Activated naive CD4-positive, alpha-beta T cell treated with anti-CD3 and anti-CD28 coated beads for 36 hours (primary cell): ENCODE measurements at places on chromosomes 3 and 15. TPM values are rescaled to one million over a fixed set of nuclear protein-coding genes. Genes with fewer than 3 reads are reported as not detected.
A peak's percentile ranks its signal among the peaks of the same experiment; 100 is the strongest.

Gene C3orf52
- 3.8 TPM for total RNA-seq

Gene NDN
- total RNA-seq: 1.6 TPM

Gene FGF7
- total RNA-seq: not detected

Gene ZNF660
- 0.22 TPM for total RNA-seq

Gene C3orf49
- total RNA-seq: not detected

Gene ZNF654
- total RNA-seq: 18.8 TPM

Gene ZNF662
- total RNA-seq: 1.2 TPM

Gene DUOX2
- not detected for total RNA-seq

Gene GOLGA6L10
- total RNA-seq: 1.4 TPM

Gene BLM
- 62.9 TPM for total RNA-seq

Gene SH2D7
- total RNA-seq: not detected

Gene RPP25
- 3.7 TPM for total RNA-seq

DNA sequence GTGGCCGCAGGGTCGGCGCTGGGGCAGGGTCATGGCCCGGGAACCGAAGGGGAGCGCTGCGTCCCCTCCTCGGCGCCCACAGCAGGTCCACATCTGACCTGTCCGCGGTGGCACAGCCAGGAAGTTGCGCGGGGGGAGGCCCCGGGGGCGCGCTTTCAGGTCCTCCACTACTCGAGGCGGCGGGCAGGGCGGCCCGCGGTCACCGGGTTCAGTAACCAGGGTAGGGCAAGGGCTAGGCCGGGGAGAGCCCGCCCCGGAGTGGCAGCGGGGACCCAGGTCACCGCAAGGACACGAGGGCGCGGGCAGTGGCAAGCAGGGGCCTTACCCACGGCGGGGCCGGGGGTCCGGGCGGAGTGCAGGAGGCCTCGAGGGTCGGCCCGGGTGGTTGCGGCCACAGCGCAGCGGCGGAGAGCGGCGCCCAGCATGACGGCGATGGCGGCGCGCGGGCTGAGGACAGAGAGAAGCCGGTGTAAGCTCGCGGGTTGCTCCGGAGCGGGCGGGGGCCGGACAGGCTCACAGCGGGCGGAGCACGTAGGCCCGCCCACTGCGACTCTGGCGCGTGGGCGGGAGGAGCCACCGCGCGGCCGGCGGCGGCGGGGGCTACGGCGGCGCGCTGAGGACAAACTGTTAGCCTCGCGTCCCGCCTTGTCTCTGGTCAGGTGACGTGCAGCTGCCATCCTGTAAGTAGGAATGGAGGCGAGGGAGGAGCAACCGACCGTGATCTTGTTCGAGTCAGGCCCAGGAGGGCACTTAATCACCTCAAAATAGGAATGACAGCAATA lies at the start of gene COX5A:
Gene COX5A (minus strand): TSS at position 484 of the 782 bp plus-strand sequence. CDS start 59 bp downstream, at position 425.
- peak; percentile 95 for DNase-seq

GRCh38 chr3:55190331-55190730 lies 262.5 kb upstream of the LRTM1 start:
- no peak for DNase-seq

GRCh38 chr15:32104061-32104995 lies 74.0 kb downstream of the CHRNA7 start:
- no peak for DNase-seq

- DNase-seq: no peak
Observed at GRCh38 chr3:186137051-186137685, 28.3 kb upstream of the ETV5 start.

DNA sequence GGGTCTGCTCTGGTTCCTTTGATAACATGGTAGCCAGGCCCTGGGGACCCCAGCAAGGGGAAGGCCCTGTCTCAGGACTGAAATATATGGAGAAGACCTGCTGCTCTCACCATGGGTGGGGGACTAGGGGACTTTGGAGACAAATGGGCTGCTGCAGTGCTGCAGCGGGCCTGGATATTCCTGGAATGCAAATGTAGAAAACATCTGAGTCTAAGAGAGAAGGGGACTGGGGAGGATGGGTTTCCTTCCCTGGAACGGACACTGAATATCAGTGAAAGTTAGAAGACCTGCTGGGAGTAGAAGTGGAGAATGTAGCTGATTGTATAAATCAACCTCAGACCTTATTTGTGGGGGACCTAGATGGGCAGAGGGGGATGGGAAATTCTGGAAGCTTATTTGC lies 3.1 kb upstream of the HCN4 start:
- DNase-seq: no peak

- DNase-seq: no peak
Observed at GRCh38 chr3:112030901-112031300, 3.6 kb upstream of the TMPRSS7 start.

GRCh38 chr15:99087405-99087943 lies 17.4 kb upstream of the SYNM start:
- DNase-seq: no peak

DNA sequence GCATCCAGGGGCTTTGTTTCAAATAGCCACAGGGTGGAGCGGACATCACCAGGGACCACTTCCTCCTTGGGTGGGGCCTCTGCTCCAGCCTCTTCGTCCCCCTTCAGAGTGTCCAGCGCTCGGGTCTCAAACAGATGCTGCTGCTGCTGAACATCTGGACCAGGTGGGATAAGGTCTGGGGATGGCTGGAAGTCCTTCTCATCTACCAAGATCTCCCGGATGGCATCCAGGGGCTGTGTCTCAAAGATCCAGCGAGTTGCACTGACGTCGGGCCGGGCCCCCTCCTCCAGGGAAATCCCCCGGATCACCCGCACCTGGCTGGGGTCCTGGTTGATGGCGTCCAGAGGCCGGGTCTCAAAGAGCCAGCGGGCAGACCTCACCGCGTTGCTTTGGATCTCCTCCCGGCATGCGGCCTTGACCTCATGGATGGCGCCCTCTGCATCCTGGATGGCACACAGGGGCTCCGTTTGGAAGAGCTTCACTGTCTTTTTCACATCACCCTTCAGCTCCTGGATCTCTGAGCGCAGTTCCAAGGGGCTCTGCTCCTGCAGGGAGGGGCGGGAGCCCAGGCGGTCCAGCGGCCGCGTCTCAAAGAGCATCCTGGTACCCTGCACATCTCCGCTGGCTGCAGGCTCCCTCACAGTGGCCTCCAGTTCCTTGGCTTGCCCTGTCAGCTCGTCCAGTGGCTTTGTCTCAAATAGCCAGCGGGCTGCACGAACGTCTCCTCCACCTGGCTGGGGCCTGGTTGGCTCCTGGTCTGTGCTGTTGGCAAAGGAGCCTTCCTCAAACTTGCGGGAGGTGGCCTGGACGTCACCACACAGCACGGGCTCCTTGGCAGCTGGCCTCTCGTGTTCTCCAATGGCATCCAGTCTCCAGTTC lies 3.9 kb downstream of the XIRP1 start:
- no peak for DNase-seq

GRCh38 chr3:39133093-39133490 lies 20.3 kb downstream of the CSRNP1 start:
- DNase-seq: no peak

DNA sequence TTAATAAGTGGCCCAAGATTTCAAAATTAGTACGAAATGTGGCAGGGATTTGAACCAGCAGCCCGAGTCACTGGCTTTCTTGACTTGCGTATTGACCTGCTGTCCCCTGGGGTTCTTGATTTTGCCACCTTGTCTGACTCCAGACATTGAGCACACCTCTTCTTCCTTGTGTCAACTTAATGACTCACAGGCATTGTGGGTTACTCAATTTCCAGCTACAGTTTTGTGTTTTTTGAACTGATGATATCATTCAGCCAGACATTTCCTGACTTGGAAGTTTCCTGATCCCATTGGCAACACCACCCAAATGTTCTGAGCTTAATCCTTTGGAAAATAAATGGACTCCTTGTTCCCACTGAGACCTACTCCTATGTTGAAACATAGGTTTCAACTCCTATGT lies 64.2 kb downstream of the MOBP start:
- no peak for DNase-seq

- no peak for DNase-seq
Observed at GRCh38 chr3:10283638-10284037, 9.1 kb downstream of the GHRL start.

DNA sequence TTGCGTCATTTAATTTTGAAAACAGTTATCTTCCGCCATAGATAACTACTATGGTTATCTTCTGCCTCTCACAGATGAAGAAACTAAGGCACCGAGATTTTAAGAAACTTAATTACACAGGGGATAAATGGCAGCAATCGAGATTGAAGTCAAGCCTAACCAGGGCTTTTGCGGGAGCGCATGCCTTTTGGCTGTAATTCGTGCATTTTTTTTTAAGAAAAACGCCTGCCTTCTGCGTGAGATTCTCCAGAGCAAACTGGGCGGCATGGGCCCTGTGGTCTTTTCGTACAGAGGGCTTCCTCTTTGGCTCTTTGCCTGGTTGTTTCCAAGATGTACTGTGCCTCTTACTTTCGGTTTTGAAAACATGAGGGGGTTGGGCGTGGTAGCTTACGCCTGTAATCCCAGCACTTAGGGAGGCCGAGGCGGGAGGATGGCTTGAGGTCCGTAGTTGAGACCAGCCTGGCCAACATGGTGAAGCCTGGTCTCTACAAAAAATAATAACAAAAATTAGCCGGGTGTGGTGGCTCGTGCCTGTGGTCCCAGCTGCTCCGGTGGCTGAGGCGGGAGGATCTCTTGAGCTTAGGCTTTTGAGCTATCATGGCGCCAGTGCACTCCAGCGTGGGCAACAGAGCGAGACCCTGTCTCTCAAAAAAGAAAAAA lies 1.2 kb downstream of the B2M start:
- DNase-seq: peak; percentile 77

DNA sequence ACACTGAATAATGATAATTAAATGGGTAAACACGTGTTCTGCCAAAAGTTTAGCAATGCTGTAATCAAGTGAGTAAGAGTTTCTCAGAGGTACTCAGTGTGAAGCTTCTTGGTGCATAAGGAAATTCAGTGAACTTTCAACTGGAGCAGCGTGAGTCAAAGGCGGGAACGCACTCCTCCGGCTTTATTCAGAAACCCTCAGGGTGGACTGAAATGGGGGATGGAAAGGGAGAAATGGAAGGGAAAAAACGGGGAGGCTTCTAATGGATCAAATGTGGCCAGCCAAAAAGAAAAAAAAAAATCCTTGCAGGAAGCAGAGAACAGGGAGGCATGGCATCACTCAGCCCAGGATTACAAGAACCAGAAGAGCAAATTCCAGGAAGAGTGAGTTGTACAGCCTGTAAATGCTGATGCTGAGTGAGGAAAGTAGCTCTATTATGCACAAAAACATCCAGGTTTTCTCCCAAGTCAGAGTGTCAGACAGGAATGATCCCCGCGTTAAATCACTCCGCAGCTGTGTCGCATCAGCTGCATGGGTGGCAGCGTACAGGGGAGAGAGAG lies 85.3 kb downstream of the ASB7 start:
- no peak for DNase-seq

GRCh38 chr3:174020156-174020555 lies 622.6 kb downstream of the NLGN1 start:
- DNase-seq: no peak

- no peak for DNase-seq
Observed at GRCh38 chr3:33687406-33688010, 30.5 kb downstream of the CLASP2 start.

DNA sequence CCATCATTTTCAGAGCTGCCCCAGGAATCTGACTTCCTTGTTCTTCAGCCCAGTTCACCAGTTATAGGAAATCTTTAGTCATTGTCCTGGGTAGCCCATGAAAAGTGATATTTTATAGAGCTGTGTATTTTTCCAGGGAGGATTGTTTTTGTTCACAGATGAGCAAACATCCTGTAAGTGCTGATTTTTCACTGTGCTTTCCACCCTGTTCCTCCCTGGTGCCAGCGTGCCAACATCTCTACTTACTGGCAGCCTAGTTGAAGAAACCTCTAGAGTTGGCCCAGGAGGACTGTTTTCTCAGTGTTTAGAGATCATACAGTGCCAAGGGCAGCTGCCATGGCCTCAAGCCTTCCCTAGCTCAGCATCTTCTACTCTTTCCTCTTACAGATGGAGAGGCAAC lies 41.3 kb downstream of the ST6GAL1 start:
- no peak for DNase-seq
